Hindlimb muscle (tissue), 1 donor: ENCODE measurements at places on chromosomes 5 and 9.

DNA sequence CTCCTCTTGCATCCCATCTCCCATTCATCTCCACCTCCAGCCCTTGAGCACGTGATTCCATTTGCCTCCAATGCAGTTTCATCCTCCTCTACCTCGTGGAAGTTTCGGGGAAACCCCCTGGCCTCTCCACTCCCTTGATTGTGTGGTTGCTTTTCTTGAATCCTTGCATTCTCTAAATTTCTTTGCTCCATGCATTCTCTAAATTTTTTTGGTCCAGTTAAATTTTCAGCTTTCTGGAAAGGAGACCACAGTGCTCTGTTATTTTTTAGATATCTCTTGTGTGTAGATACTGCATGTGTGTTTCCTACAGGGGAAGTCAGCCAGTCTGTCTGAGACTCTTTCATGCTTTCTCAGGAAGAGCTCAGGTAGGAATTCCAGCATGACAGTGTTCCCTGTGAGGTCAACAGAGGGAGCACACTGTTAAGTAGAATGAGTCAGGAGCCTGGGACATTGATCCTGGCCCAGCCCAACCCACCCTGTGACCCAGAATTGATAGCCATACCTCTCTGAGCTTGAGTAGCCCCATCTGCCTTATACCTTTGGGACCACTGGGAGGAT, 52.8 kb downstream of the AMBP start:
- DNase-seq, result no peak

DNA sequence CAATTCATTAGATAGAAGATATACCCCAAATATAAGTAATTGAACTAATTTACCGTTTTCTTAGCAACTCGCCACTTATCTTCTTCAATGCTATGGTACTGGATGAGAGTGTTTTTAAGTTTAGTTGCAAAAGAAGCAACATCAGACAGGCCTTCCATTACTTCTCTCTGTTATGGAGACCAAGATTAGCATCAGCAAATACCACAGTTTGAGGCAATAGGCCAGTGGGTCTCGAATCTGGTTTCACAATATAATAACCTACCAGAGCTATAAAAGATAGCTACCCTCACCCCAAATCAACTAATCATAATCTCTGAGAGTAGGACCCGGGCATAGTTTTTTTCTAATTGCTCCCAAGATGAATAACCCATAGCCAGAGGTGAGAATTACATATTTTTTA, 5.1 kb downstream of the STARD4 start:
- DNase-seq, result no peak

DNA sequence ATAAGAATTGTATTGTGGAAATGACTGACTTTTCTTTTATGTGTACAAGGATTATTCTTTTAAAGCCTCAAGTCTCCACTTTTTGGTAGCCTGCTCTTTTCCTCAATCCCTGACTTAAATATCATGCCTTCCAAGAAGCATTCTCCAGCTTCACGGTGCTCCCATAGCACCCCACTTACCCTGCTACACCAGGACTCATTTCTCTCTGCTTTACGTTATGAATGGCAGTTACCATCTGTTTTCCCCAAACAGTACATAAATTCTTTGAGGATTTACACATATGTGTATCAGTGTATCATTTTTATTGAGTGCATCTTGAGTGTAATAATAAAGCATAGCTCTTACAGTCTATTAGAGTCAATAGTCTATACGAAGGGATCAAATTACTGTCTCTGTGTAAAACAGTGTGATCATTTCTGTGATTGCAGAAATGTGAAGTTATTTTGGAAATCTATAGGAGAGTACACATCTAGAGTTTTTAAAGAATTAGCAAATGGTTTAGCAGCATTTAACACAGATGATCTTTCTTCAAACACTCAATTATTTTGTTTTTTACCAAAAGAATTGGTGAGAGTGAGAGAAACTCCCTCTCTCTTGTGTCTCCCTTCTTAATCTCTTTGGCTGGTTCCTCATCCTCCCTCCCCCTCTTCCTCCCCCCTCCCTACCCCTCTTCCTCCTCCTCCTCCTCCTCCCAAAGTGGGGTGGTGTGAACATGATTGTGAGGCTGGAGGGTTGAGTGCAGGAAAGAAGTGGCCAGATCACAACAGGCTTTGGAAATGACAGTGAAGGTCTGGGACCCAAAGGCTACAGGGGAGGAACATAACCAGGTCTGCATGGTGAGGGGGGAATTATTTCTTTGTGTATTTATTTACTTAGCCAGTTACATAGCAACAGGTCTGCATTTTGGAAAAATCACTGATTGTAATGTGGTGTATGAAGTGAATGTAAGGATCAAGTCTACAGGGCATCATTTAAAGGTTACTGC, 27.6 kb upstream of the ECM2 start:
- no peak for DNase-seq

GRCh38 chr9:106156465-106156864, 462.1 kb downstream of the TMEM38B start:
- no peak for DNase-seq

DNA sequence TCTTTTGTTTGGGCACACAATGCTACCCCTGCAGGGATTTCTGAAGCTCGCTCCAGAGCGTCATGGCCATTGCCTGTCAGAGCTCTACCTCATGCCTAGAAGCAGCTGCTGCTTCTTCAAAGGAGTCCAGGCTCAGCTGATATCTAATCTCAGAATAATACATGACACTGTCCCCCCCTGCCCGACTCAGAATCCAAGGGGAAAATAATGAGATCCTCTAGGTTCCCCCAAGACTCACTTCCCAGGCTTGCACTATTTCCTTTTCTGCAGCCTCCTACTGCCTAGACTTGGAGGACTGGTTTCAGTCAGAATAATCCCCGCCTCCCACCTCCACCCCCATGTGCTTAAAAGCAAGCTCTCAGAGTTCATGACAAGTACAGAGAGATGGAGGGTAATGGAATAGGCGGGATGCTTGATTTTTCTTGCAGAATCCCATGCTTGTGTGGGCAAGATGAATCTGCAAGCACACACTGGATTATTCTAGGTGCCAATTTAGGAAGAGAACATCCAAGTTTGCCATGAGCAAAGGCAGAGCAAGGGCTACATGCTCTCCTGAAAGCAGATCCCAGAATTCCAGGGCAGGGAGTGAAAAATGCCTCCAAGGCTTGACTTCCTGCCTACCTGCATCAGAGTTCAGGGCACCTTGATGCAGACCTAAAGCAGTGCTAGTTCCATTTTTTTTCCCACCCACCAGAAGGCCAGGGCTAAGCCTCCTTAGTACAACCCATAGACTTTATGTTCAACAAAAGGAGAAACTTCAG, 97.4 kb upstream of the IFNK start:
- no peak for DNase-seq

- no peak for DNase-seq
These were observed 15.1 kb upstream of the GCNT1 start for GRCh38 chr9:76443887-76444286.

GRCh38 chr9:134393582-134394280, 67.5 kb downstream of the RXRA start:
- DNase-seq, result no peak

DNA sequence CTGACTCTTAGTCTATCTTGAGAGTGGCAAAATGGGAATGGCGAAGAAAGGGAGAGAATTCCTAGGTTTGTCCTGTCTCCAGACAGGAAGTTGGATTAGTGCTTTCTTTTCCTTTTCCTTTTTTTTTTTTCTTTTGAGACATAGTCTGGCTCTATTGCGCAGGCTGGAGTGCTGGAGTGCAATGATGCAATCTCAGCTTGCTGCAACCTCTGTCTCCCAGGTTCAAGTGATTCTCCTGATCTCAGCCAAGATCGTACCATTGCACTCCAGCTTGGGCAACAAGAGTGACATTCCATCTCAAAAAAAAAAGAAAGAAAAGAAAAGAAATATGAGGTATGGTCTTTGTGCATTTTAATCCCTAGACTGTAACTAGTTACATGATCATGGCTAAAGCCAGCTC, 12.6 kb upstream of the KIF27 start:
- DNase-seq, result no peak

GRCh38 chr5:146419696-146420095, 27.4 kb upstream of the TCERG1 start:
- no peak for DNase-seq
